GM23248 (cell line): ENCODE measurements at places on chromosomes 11 and 22. TPM values are rescaled to one million over a fixed set of nuclear protein-coding genes. Genes with fewer than 3 reads are reported as not detected.

DNA sequence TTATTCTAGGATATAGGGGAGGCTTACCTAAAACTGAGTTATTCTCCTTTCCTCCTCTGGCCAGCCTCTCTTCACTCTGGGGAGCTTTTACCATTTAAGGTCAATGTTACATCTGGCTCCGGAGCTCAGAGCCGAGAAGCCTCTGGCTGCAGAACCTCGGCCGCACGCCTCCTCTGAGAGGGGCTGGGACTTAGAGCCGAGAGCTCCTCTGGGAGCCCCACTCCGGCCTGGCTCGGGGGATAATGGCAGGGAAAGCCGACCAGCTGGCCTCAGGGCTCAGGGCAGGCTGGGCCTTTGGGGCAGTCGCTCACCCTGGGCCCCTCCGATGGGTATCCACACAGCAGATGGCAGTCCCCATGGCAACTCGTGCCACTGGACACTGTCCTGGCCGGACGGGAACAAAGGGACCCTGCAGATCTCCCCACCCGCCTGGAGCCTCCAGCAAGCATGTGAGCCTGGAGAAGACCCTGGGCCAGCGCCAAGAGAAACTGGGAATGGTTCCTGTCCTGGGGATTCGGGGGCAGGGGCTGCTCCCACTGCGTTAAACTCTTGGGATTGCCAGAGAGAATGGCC, at the start of gene IRAG1:
Gene IRAG1 (minus strand): TSS at position 247 of the 573 bp plus-strand sequence. CDS start 153 bp downstream, at position 94.
- peak within 1 kb of the TSS; percentile 51 for H3K27ac ChIP-seq
- H3K36me3 ChIP-seq = no peaks in the 10 kb centered on the region
- DNase-seq = peak; percentile 77
- peaks cover 26% of the 10 kb centered on the region for H3K4me1 ChIP-seq
- H3K27me3 ChIP-seq = no peaks in the 10 kb centered on the region

Gene TRAF6
- 6.2 and 7.2 TPM in 2 replicates for total RNA-seq

Gene PITPNM1
- 30.7 and 31.2 TPM in 2 replicates for total RNA-seq

DNA sequence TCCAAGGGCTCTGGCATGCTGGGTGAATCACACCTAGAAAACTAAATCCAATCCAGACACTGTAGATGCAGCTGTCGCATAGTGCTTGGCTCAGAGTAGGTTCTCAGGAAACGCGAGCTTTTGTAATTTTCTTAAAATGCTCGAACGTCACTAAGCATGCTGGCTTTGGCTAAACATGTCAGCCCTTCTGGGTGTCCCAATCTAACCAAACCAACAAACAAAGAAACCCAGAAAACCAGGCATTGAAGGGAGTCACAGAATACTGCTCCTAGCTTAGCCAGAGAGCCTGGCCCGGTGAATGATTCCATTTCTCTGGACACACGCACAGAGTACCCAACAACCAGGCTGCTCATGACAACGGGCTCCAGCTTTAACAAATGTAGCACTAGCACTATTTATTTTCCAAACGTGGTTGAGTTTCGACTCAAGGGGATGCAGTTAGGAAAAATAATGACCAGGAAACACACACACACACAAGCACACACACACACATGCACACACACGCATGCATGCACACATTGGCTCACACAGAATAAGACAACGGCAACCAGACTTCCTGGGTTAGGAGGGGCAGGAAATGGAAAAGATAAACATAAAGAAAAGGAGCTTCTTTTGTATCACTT, 492.6 kb downstream of the MIAT start:
- 0 out of 2 replicates have a peak overlapping the region, but pooled peaks have one; percentile 19 for H3K4me3 ChIP-seq
- H3K27ac ChIP-seq = peak overlapping the region; percentile 26
- H3K36me3 ChIP-seq = no peaks in the 10 kb centered on the region
- H3K4me1 ChIP-seq = peaks cover 19% of the 10 kb centered on the region
- H3K27me3 ChIP-seq = no peaks in the 10 kb centered on the region
- DNase-seq = peak; percentile 75

- no peak overlapping the region for H3K27ac ChIP-seq
- H3K36me3 ChIP-seq = no peaks in the 10 kb centered on the region
- no peaks in the 10 kb centered on the region for H3K4me1 ChIP-seq
Observed at GRCh38 chr11:44928816-44929215, 21.9 kb downstream of the TP53I11 start.

Gene KCNK4
- total RNA-seq = not detected in 2 replicates

- no peak overlapping the region for H3K4me3 ChIP-seq
- no peak overlapping the region for H3K27ac ChIP-seq
- no peak for DNase-seq
- no peaks in the 10 kb centered on the region for H3K4me1 ChIP-seq
Observed at GRCh38 chr11:92770419-92770818, 199.0 kb upstream of the MTNR1B start.

DNA sequence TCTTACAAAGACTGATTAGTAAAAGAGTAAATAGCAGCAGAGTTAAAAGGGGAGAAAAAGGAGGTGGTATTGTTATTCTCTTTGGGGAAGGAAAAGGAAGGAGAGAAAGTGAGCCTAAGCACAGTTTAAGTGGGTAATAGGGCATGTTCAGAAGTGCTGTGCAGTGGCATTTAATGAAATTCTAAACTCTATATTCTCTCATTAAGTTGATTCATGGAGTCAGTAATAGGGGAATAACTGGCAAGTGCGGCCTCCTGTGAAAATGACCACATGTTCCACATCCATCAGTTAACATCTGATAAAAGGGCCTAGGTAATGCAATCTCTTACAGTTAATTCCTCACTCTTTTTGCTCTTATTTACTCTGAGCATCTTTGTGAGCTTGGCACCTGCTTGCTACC, 516.7 kb downstream of the JRKL start:
- H3K4me3 ChIP-seq = no peak overlapping the region
- H3K4me1 ChIP-seq = no peaks in the 10 kb centered on the region
- H3K27me3 ChIP-seq = no peaks in the 10 kb centered on the region
- no peak overlapping the region for H3K27ac ChIP-seq
- no peaks in the 10 kb centered on the region for H3K36me3 ChIP-seq
- DNase-seq = no peak

DNA sequence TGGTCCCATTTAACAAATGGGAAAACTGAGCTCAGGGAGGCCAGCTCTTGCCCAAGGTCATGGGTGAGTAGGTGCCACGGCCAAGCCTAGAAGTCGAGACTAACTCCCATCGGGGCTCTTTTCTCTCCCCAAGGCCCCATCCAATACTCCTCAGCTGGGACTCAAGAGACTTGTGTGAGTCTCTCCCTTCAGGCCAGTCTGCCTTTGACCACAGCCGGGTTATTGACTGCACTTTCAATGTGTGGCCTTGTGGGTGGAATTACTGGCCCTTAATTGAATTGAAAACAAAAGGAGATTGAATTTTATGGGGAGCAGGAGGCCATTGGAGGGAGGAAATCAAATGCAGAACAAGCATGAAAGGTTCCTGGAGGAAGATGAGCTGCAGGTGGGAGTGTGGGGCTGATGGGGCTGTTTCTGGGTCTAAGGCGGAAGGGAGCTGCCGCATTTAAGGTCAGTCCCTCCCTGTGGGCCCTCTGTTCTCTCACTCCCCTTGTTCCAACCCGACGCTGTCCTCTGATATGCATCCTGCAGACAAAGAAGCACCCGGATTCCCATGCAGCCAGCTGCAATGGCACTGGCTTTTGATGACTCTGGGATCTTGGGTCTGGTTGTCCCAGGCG, 552.8 kb downstream of the MIAT start:
- no peak overlapping the region for H3K4me3 ChIP-seq
- peaks cover 39% of the 10 kb centered on the region for H3K4me1 ChIP-seq
- H3K36me3 ChIP-seq = no peaks in the 10 kb centered on the region
- DNase-seq = no peak
- no peaks in the 10 kb centered on the region for H3K27me3 ChIP-seq
- no peak overlapping the region for H3K27ac ChIP-seq

Gene LGR4
- total RNA-seq = 58.6 and 59.2 TPM in 2 replicates

- no peak overlapping the region for H3K4me3 ChIP-seq
- H3K4me1 ChIP-seq = no peaks in the 10 kb centered on the region
- no peaks in the 10 kb centered on the region for H3K36me3 ChIP-seq
- peaks cover 24% of the 10 kb centered on the region for H3K27me3 ChIP-seq
- no peak overlapping the region for H3K27ac ChIP-seq
Observed at GRCh38 chr11:44774108-44774507, 47.3 kb downstream of the TSPAN18 start.

DNA sequence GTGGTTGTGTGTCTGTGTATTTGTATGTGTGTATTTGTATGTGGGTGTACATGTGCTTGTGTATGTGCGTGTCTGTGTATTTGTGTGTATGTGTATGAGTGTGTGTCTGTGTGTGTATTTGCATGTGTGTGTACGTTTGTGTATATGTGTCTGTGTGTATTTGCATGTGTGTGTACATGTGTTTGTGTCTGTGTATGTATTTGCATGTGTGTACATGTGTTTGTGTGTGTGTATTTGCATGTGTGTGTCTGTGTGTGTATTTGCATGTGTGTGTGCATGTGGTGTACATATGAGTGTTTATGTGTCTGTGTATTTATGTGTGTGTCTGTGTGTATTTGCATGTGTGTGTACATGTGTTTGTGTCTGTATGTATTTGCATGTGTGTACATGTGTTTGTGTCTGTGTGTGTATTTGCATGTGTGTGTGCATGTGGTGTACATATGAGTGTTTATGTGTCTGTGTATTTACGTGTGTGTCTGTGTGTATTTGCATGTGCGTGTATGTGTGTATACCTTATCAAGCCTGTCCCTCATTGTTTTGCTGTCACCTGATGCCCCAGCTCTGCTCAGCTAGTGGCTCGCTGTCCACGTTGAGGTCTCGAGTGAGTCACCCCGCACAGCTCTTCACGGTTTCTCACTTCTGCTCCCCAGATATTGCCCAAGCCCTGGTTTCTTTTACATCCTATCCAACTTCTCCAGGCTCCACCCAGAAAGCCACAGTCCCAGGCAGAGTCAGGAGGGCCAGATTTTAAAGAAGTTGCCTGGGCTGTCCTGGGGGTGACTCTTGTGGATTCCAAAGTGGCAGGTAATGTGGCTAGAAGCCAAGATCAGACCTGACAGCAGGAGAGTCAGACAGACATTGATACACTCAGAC, 15.2 kb downstream of the MB start:
- H3K36me3 ChIP-seq = no peaks in the 10 kb centered on the region
- H3K4me1 ChIP-seq = no peaks in the 10 kb centered on the region
- no peak overlapping the region for H3K4me3 ChIP-seq
- H3K27me3 ChIP-seq = no peaks in the 10 kb centered on the region

DNA sequence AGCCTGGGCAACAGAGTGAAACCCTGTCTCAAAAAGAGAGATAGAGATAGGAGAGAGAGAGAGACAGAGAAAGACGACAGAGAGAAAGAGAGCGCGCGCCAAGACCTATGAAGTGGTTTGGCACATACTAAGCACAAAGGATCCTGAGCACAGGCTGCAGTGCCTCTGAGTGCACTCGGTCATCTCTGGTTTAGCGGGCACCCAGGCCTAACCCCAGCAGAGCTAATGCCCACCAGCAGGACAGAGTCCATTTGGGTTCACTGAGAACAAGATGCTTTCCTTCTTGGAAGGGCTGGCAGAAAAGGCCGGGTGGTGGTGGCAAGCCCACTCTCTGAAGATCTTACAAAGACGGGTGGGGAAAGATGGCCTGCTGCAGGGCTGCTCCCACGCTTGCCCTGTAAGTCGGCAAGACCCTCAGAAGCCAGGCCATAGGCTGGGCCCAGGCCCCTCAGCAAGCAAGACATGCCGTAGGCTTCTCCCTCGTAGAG, 3.3 kb downstream of the SCARF2 start:
- H3K27ac ChIP-seq = no peak overlapping the region
- H3K27me3 ChIP-seq = no peaks in the 10 kb centered on the region
- peaks cover 11% of the 10 kb centered on the region for H3K4me1 ChIP-seq
- H3K4me3 ChIP-seq = no peak overlapping the region
- no peaks in the 10 kb centered on the region for H3K36me3 ChIP-seq
- no peak for DNase-seq

DNA sequence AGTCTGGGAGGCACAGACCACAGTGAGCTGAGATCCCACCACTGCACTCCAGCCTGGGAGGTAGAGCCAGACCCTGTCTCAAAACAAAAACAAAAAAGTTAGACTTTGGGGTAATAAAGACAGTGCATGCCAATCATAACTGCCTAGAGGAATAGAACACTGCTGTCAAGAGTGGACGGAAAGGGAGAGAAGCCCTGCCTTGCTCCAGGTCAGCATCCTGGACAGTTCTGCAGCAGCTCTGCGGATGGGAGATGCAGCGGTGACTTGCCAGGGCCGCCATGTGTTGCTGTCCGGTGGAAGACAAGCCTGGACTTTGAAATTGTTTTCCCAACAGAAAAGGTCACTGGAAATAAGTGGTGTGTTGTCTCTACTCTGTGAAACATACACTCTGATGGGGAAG, 618.2 kb downstream of the TBC1D22A start:
- H3K27me3 ChIP-seq = peaks cover 6% of the 10 kb centered on the region
- DNase-seq = no peak
- H3K36me3 ChIP-seq = no peaks in the 10 kb centered on the region
- no peak overlapping the region for H3K4me3 ChIP-seq
- no peak overlapping the region for H3K27ac ChIP-seq
- H3K4me1 ChIP-seq = no peaks in the 10 kb centered on the region

- peaks cover 7% of the 10 kb centered on the region for H3K27me3 ChIP-seq
- H3K27ac ChIP-seq = no peak overlapping the region
- DNase-seq = no peak
- H3K36me3 ChIP-seq = no peaks in the 10 kb centered on the region
Observed at GRCh38 chr11:125371431-125371935, 124.6 kb downstream of the FEZ1 start.

Gene MS4A7
- not detected in 2 replicates for total RNA-seq

GRCh38 chr11:131579932-131580387, 209.5 kb downstream of the NTM start:
- H3K4me3 ChIP-seq = no peak overlapping the region
- H3K4me1 ChIP-seq = peaks cover 35% of the 10 kb centered on the region
- DNase-seq = peak; percentile 95
- no peaks in the 10 kb centered on the region for H3K36me3 ChIP-seq

Gene H19
- total RNA-seq = 0.25 and 2.2 TPM in 2 replicates

- no peaks in the 10 kb centered on the region for H3K36me3 ChIP-seq
- H3K4me3 ChIP-seq = no peak overlapping the region
Observed at GRCh38 chr11:66723693-66724092, 5.3 kb downstream of the SPTBN2 start.

DNA sequence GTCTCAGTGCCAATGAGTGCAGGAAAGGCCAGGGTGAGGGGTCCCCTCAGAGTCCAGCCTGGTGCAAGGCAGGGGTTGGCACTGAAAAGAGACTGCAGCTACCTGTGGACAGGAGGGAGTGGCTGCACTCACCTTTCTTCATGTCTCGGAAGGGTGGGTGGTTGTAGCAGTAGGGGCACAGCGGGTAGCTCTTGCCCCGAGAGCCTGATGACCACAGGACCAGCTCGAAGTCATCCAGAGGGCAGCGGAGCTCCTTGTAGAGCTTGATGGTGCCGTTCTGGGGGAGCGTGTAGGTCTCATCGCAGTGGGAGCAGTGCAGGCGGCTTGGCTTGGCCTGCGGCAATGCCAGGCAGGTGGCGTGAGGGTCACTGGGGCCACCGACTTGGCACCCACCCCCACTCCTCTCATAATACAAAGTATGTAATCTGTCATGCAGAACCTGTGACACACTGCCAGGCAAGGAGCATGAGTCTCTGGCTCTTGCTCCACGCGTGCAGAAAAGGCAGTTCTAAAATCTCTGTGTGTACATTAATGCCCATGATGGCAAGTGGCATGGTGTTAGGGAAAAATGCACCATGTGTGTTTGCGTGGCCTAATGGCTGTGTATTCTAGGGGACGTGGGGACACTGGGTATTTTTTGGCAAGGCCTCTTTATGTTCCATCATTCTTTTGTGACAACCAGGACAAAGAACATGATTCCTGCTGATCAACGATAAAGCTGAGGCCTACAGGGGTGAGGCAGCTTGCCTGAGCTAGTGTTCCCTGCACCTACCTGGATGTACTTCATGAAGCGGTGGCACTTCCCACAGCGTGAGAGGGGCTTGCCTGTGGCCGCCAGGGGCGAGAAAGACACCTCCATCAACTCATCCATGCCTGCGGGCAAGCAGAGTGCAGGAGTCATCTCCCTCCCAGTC, 6.0 kb upstream of the PPM1F start:
- H3K27me3 ChIP-seq = no peaks in the 10 kb centered on the region
- no peaks in the 10 kb centered on the region for H3K4me1 ChIP-seq
- DNase-seq = no peak

Gene SCGB1C1
- total RNA-seq = not detected in 2 replicates

Gene SHISA8
- total RNA-seq = not detected in 2 replicates
